ENCODE measurements at places on chromosomes 13 and 19.

DNA sequence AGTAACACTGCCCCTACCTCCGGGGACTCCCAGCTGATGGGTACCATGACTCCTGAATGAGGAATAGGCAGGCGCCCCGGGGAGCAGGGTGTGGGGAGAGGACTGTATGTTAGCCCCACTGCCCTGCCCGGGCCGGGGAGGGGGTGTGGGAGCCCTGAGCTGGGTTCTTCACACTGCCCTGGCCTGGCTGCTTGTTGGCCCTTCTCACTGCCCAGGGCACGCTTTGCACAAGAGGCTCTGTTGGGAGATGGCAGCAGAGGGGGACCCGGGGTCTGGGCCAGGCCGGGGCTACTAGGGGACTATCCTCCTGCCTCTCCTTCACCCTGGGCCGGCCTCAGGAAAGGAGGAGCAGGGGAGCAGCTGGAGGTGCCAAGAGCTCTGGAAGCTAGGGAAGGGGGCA, 19.3 kb upstream of the KCTD15 start:
- DNase-seq: no peak

- DNase-seq: no peak
These were observed 21.0 kb downstream of the FBXL12 start for GRCh38 chr19:9797871-9798270.

DNA sequence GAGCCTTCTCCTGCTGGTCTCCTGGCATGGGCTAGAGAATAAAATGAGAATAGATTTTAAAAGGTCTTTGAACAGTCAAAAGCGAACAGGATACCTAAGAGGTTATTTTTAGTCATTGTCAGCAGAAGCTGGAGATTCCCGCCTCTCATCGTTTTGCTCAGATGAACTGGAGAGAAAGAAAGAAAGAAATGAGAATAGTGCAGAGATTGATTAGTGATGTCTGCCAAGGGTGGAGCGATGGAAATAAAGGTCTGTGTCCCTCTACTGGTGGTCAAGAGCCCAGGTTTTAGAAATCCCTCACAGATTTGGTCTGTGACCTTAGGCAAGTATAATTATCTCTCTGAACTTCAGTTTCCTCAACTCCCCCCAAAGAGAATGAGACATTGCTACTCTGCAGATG, 5.3 kb downstream of the NCAN start:
- DNase-seq: no peak

DNA sequence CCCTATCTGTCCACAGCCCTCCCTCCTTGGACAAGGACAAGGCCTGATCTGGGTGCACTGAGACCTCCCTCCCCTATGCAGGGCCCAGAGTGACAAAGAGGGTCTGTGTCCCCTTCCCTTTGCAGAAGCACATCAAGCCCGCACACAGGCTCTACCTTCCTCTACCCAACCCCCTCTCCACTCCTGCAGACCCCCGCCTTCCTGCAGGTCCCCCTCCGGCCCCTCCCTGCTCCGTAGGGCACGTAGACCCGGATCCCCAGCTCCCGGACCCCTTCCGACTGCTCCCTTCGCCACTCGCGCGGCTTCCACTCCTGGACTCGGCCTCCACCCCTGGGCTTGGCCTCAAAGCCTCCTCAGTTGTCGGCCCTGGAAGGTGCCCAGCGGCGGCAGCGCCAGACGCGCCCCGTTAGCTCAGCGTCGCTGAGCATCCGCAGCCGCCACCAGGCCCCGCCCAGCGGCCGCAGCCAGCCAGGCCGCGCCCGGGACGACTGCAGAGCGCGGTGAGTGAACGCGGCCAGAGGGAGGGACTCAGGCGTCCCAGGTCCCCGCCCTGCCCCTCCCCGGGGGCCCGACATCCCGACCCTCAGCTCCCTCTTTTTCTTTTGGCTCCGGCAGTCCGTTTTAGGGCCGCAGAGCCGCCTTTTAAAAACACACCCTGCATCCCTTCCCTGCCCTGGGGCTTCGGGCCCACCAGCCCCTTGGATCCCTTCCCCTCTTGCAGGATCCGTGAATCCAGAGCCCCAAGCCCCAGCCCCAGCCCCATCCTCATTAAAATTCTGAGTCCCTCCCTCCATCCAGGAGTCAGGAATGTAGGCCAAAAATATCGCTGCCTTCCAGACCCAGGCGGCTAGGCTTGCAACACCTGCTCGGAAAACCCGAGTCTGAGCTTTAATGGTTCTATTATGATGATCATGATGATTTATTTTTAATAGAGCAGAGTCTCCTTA, 1.5 kb upstream of the MYADM start:
- DNase-seq: no peak

GRCh38 chr19:28022506-28022905, 1190.4 kb downstream of the UQCRFS1 start:
- no peak for DNase-seq

DNA sequence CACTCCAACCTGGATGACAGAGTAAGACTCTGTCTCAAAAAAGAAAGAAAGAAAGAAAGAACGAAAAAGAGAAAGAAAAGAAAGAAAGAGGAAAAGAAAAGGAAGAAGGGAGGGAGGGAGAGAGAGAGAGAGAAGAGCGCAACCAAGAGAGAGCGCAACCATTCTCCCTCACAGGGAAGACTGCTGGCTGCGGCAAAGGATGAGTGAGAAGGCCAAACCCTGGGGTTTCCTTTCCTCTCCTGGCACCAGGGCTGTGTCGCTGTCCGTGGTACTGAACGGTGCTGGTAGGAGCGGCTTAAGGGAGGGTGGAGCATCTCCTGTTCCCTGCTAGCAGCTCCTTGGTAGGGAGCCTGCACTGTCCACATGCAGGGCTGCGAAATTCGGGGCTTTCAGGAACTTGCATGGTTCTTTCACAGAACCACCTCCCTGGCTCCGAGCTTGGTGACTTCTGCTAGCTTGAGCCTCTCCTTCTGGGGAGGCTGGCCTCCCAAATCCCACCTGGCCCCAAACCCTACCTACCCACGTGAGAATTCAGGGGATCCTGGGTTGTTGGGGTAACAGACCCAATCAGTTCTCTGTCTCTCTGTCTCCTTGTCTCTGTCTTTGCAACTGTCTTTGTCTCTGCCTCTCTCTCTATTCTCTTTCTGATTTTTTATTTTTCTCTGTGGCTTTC, 51.1 kb upstream of the ZNRF4 start:
- peak; percentile 59 for DNase-seq

DNA sequence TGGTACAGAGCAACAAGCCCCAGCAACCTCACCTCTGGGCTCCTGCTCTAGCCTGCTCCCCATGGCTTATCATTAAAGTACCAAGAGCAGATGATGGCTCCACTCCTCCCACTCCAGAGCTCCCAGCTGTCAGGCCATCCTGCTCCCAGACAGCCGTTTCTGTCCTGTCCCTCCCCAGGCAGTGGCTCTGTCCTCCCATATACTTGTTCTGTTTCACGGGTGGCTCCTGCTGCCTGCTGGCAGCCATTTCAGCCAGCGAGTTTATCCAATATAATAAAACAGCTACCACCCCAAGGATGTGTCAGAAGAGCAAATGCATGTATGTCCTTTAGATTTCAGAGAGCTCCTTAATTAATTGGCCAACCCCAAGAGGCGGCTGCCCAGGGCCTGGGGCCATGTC, 79.4 kb upstream of the VSTM2B start:
- DNase-seq: no peak

GRCh38 chr13:47110833-47111240, 214.0 kb upstream of the HTR2A start:
- no peak for DNase-seq

- no peak for DNase-seq
These were observed 34.3 kb downstream of the ELF1 start for GRCh38 chr13:40984668-40985366.

GRCh38 chr13:101433895-101434294, 17.6 kb upstream of the NALCN start:
- no peak for DNase-seq

GRCh38 chr19:32223106-32223505, 122.3 kb upstream of the ZNF507 start:
- no peak for DNase-seq

GRCh38 chr13:37910790-37911189, 41.2 kb upstream of the TRPC4 start:
- DNase-seq: no peak

DNA sequence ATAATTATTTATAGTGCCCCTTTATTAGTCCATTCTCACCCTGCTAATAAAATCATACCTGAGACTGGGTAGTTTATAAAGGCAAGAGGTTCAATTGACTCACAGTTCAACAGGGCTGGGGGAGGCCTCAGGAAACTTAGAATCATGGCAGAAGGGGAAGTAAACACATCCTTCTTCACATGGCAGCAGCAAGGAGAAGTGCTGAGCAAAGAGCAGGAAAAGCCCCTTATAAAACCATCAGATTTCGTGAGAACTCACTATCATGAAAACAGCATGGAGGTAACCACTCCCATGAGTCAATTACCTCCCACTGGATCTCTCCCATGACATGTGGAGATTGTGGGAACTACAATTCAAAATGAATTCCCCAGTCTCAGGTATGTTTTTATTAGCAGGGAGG, 89.9 kb upstream of the STARD13 start:
- DNase-seq: no peak

DNA sequence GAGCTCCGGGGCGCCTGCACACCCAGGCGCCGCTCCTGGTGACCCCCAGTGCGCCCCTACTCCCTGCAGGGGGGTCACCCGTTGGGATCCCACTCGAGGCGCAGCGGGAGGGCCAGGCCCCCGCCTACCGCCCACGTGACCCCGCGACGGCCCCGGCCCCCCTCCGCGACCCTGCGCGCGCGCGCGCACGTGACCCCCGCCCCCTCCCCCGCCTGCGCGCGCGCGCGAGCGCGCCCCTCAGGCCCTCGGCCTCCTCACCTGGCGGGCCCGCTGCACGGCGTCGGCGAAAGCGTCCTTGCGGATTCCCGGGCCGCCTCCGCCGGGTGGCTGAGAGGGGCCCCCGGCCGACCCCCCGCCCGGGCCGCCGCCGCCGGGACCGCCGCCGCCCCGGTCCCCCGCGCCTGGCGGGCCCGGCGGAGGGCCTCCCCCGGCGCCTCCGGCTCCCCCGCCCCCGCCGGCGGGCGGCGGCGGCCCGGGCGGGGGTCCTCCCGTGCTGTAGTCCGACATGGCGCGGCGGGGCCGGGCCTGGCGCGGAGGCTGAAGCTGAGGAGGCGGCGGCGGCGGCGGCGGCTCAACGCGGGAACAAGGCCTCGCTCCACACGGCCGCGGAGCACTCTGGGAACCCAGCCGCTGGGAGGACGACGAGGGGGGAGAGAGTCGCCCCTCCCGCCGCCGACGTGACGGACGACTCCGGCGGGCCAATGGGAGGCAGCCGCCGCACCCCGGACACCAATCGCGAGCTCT, at the start of gene KHSRP:
Gene KHSRP (minus strand): TSS at position 617 of the 744 bp plus-strand sequence. CDS start 110 bp downstream, at position 507.
- peak; percentile 100 for DNase-seq

GRCh38 chr13:46475541-46475991, 77.4 kb upstream of the LRCH1 start:
- DNase-seq: no peak

GRCh38 chr19:52646571-52647217, 8.5 kb upstream of the ZNF83 start:
- DNase-seq: no peak

- no peak for DNase-seq
These were observed 18.2 kb upstream of the NAXD start for GRCh38 chr13:110597041-110597689.

DNA sequence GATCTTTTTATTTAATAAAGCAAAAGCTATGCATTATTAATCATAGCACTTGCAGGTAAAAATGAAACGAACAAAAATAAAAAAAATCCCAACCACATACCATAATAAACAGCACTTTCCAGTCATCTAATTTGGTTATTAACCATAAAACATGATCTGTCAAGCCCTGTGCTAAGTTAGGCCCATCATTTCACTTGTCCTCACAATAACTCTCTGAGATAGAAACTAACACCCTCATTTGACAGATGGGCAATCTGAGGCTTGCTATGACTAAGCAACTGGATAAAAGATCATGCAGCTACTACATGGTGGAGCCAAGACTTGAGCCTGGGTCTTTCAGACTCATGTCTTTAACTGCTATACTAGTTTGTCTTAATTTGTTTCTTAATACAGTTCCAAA, 21.8 kb downstream of the PROSER1 start:
- DNase-seq: no peak

DNA sequence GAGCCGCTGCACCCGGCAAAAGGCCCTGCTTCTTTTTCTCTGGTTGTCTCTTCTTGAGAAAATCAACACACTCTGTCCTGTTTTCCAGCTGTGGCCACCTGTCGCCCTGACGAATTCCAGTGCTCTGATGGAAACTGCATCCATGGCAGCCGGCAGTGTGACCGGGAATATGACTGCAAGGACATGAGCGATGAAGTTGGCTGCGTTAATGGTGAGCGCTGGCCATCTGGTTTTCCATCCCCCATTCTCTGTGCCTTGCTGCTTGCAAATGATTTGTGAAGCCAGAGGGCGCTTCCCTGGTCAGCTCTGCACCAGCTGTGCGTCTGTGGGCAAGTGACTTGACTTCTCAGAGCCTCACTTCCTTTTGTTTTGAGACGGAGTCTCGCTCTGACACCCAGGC, 17.2 kb downstream of the LDLR start:
- no peak for DNase-seq

GRCh38 chr19:35730326-35730725, 11.9 kb downstream of the IGFLR1 start:
- no peak for DNase-seq

DNA sequence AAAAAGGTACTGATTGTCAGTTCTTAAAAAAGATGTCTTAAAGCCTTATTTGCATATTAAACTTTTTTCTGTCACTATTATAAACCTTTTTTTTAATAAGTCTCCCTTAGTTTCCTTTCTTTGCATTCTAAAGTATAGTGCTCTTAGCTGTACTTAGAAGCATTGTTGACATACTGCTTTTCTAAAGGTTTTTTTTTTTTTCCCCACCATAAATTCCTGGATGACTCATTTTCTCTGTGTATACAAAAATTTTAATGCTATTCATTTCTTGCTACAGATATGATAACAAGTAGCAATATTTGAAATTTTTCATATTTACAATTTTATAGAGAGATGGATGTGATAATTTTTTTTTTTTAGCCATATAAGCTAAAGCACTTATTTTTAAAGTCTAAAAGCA, 43.5 kb downstream of the METTL21C start:
- no peak for DNase-seq

DNA sequence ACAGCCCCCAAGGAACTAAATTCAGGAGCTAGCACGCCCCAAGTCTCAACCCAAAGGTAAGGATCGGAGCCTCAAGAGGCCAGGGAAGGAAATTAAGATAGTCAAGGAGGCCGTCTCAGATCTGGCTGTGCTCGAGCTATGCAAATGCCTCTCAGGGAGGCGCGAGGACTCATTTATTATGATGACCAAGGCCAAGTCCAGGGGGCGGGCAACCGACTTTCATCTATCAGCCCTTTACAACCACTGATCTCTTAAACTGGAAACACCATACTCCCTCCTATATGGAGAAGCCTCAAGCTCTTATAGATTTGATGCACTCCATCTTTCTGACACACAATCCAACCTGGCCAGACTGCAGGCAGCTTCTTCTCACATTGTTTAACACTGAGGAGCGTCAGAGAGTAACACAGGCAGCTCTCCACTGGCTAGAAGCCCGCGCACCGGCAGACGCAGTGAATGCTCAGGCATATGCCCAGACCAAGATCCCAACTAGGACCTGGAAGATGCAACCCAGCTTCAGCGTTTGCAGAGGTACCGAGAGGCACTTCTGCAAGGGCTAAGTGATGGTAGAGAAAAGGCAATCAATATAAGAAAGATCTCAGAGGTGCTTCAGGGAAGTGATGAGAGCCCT, 9.6 kb upstream of the SLC15A1 start:
- DNase-seq: no peak

GRCh38 chr19:28642787-28643683, 569.9 kb downstream of the UQCRFS1 start:
- no peak for DNase-seq
